ENCODE measurements at places on chromosomes 6 and 20. TPM values are rescaled to one million over a fixed set of nuclear protein-coding genes. Genes with fewer than 3 reads are reported as not detected.
A peak's percentile ranks its signal among the peaks of the same experiment; 100 is the strongest.

The CCN6 gene
- not detected for total RNA-seq

DNA sequence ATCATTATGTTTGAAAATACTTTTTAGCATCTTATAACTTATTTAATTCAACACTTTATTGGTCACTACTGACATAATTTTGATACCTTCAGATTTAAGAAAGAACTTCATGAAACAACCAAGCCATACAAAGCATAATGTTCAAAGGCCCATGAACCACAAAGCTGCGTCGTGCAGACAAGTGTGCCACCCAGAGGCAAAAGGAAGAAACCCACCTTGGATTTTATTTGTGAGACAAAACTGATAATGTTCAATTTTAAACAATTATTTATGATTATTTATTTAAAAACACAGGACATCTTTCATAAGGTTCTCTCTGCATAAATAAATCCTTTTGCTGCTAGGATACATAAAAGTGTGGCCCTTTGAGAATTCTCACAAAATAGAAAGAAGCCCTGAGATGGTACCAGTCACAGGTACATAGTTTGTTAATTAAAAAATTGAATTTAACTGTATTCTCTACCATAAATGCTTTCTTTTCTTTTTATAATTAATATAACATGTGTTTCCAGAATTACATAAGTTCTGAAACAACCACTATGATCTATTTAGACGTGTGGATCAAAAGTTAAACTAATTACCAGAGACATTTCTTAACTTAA lies 143.7 kb downstream of the RALGAPA2 start:
- no peak overlapping the region for H3K4me3 ChIP-seq
- H3K4me1 ChIP-seq, result no peaks in the 10 kb centered on the region
- no peak overlapping the region for H3K27ac ChIP-seq
- H3K27me3 ChIP-seq, result no peaks in the 10 kb centered on the region
- peaks cover 8% of the 10 kb centered on the region for H3K36me3 ChIP-seq

GRCh38 chr6:133568970-133569889 lies 319.7 kb upstream of the TCF21 start:
- no peak overlapping the region for H3K4me3 ChIP-seq
- H3K4me1 ChIP-seq, result peaks cover 4% of the 10 kb centered on the region
- DNase-seq, result peak; percentile 26
- H3K36me3 ChIP-seq, result no peaks in the 10 kb centered on the region
- peaks cover 17% of the 10 kb centered on the region for H3K27me3 ChIP-seq

GRCh38 chr6:10532392-10532791 lies 11.2 kb downstream of the GCNT2 start:
- H3K27ac ChIP-seq, result no peak overlapping the region
- H3K27me3 ChIP-seq, result no peaks in the 10 kb centered on the region

DNA sequence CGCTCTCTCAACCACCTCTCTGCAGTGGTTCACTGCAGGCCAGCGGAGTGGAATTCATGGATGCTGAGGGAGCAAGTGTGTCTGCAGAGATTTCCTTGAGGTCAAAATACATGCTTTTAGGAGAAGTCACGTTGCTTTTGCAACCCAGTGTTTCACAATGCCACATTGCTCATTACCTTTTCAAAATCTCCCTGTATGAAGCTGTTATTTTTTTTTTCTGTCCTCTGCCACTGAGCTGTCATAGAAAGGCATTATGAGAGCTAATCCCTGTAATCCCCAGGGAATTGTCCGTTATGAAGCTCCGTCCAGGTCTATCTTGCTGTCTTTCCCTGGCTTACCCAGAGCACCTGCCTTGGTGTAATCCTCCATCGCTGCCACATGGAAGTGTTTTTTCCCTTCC lies 60.5 kb upstream of the SLC22A23 start:
- H3K27ac ChIP-seq, result no peak overlapping the region
- DNase-seq, result no peak
- peaks cover 2% of the 10 kb centered on the region for H3K27me3 ChIP-seq
- H3K36me3 ChIP-seq, result no peaks in the 10 kb centered on the region

DNA sequence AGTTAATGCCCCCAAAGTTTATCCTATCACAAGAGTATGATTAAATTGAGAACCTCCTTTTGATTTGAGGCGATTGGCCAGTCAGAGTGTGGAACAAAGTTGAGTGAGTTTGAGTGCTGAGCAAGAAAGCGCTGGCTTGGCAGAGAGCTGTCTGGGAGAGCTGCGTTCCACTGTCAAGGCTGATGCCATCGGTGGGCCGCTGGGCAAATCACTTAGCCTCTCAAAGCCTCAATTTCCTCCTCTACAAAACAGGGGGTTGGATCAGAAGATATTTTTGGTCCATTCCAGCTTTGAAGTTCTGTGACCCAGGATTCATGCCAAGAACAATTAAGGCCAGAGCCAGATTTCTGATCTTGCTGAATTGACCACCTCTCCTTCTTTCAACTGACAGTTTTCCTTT lies 60.2 kb downstream of the TMEM242 start:
- H3K27ac ChIP-seq, result no peak overlapping the region
- no peak overlapping the region for H3K4me3 ChIP-seq
- H3K27me3 ChIP-seq, result peaks cover 3% of the 10 kb centered on the region
- no peaks in the 10 kb centered on the region for H3K36me3 ChIP-seq

The SNRPB2 gene
- 100 TPM for total RNA-seq

GRCh38 chr20:41175201-41175651 lies 37.9 kb downstream of the PLCG1 start:
- H3K4me3 ChIP-seq, result no peak overlapping the region
- DNase-seq, result peak; percentile 18
- H3K27ac ChIP-seq, result peak overlapping the region; percentile 67

- peaks cover 20% of the 10 kb centered on the region for H3K36me3 ChIP-seq
- H3K27me3 ChIP-seq, result peaks cover 21% of the 10 kb centered on the region
- H3K4me3 ChIP-seq, result peak overlapping the region; percentile 88
- no peak for DNase-seq
Observed at GRCh38 chr6:81750200-81750599, 2.3 kb downstream of the TENT5A start.

The SLC17A3 gene
- total RNA-seq, result 0.55 TPM

- H3K4me3 ChIP-seq, result peak overlapping the region; percentile 67
- peaks cover 60% of the 10 kb centered on the region for H3K27me3 ChIP-seq
- H3K4me1 ChIP-seq, result peaks cover 10% of the 10 kb centered on the region
- H3K36me3 ChIP-seq, result no peaks in the 10 kb centered on the region
- peak overlapping the region; percentile 30 for H3K27ac ChIP-seq
Observed at GRCh38 chr20:35600993-35601973, 14.3 kb upstream of the SPAG4 start.

GRCh38 chr20:62638679-62639406 lies 3.5 kb upstream of the SLCO4A1 start:
- DNase-seq, result no peak
- peaks cover 8% of the 10 kb centered on the region for H3K27me3 ChIP-seq
- peaks cover 9% of the 10 kb centered on the region for H3K36me3 ChIP-seq
- H3K27ac ChIP-seq, result no peak overlapping the region

- H3K36me3 ChIP-seq, result peaks cover 55% of the 10 kb centered on the region
- peaks cover 5% of the 10 kb centered on the region for H3K4me1 ChIP-seq
- DNase-seq, result no peak
- H3K27me3 ChIP-seq, result no peaks in the 10 kb centered on the region
- no peak overlapping the region for H3K4me3 ChIP-seq
- no peak overlapping the region for H3K27ac ChIP-seq
Observed at GRCh38 chr20:50904067-50904570, 27.1 kb downstream of the ADNP start.

- no peaks in the 10 kb centered on the region for H3K27me3 ChIP-seq
- H3K4me3 ChIP-seq, result no peak overlapping the region
- no peaks in the 10 kb centered on the region for H3K4me1 ChIP-seq
- no peaks in the 10 kb centered on the region for H3K36me3 ChIP-seq
- H3K27ac ChIP-seq, result no peak overlapping the region
- DNase-seq, result no peak
Observed at GRCh38 chr6:55399351-55399750, 72.1 kb downstream of the GFRAL start.

GRCh38 chr20:55140631-55141030 lies 665.2 kb downstream of the DOK5 start:
- H3K36me3 ChIP-seq, result no peaks in the 10 kb centered on the region
- no peaks in the 10 kb centered on the region for H3K4me1 ChIP-seq
- no peak for DNase-seq
- no peak overlapping the region for H3K4me3 ChIP-seq
- no peaks in the 10 kb centered on the region for H3K27me3 ChIP-seq

DNA sequence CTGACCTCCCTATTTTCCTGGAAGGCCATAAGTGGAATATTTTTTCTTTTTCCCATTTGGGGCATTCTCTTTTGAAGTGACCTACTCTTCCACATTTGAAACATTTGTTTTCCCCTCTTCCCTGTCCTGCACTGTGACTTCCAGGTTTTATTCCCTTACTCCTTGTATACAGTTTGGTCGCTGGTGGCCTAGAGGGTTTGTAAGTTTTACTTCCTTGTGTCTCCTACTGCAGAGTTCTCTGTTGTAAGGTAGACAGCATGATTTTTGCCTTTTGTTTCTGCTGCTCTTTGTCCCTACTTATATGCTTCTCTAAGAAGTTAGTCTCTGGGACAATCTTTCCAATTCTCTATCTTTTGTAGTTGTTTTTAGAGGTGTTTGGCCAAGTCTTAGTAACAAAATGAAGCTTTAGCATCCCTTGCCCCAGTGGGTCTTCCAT lies 7.4 kb upstream of the ZNFX1 start:
- H3K27me3 ChIP-seq, result no peaks in the 10 kb centered on the region
- no peak for DNase-seq
- peaks cover 73% of the 10 kb centered on the region for H3K4me1 ChIP-seq
- peak overlapping the region; percentile 9 for H3K4me3 ChIP-seq

DNA sequence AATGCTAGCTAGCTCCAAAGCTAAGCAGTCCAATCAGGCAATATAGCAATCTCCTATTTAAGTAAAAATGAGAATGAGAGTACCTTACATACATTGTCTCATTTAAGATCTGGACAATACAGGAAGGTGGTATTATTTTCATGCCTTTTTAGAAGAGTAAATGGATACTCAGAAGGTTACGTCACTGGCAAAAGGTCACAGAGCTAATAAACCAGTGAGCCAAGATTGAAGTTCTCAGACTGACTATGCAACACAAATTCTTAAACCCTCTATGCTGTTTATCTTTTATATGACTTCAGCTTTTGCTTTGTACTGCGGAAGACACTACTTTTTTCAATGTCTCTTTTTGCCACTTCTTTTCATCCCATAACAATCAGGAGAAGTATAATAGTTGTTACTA lies 135.2 kb upstream of the PRL start:
- H3K4me1 ChIP-seq, result no peaks in the 10 kb centered on the region
- no peaks in the 10 kb centered on the region for H3K27me3 ChIP-seq
- no peak for DNase-seq
- H3K4me3 ChIP-seq, result no peak overlapping the region
- no peak overlapping the region for H3K27ac ChIP-seq

GRCh38 chr20:35055445-35056276 lies 36.9 kb downstream of the TRPC4AP start:
- peak overlapping the region; percentile 91 for H3K27ac ChIP-seq
- H3K36me3 ChIP-seq, result peaks cover 58% of the 10 kb centered on the region
- peak overlapping the region; percentile 52 for H3K4me3 ChIP-seq
- no peak for DNase-seq
- no peaks in the 10 kb centered on the region for H3K27me3 ChIP-seq

DNA sequence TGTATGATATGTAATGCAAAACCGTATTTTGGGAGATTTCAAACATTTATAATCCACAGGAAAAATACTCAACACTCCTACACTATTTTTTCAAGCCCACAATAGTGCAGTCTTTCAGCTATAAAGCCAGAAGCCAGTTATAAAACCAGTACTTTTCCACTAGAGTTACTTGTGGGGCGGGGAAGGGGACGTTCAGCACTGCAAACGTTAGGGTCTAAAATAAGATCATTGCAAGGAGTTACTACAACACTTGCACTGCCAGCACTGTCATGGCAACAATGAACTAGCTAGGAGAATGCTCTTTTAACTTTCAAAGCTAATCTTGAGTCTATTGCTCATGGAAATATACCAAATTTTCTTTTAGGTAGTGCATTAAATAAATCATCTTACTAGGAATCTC lies 14.7 kb downstream of the SESN1 start:
- no peaks in the 10 kb centered on the region for H3K36me3 ChIP-seq
- H3K4me3 ChIP-seq, result no peak overlapping the region
- H3K27me3 ChIP-seq, result peaks cover 2% of the 10 kb centered on the region
- H3K4me1 ChIP-seq, result peaks cover 5% of the 10 kb centered on the region

The CCDC28A gene
- 19.2 TPM for total RNA-seq

DNA sequence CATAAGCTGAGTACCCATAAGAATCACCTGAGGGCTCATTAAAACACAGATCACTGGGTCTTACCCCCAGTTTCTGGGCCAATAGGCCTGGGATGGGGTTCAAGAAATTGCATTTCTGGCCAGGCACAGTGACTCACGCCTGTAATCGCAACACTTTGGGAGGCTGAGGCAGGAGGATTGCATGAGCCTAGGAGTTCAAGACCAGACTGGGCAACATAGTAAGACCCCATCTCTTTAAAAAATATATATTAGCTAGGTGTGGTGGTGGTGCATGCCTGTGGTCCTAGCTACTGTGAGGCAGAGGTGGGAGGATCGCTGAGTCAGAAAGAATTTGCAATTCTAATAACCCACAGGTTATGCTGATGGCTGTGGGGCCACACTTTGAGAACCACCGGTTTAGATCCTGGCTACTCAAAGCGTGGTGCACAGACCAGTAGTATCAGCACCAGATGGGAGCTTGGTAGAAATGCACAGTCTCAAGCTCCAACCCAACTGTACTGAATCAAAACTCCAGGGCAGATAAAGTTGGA lies 2.0 kb downstream of the CCM2L start:
- peaks cover 13% of the 10 kb centered on the region for H3K27me3 ChIP-seq
- H3K4me3 ChIP-seq, result no peak overlapping the region
- peaks cover 13% of the 10 kb centered on the region for H3K4me1 ChIP-seq
- DNase-seq, result no peak
- H3K36me3 ChIP-seq, result no peaks in the 10 kb centered on the region
- no peak overlapping the region for H3K27ac ChIP-seq

DNA sequence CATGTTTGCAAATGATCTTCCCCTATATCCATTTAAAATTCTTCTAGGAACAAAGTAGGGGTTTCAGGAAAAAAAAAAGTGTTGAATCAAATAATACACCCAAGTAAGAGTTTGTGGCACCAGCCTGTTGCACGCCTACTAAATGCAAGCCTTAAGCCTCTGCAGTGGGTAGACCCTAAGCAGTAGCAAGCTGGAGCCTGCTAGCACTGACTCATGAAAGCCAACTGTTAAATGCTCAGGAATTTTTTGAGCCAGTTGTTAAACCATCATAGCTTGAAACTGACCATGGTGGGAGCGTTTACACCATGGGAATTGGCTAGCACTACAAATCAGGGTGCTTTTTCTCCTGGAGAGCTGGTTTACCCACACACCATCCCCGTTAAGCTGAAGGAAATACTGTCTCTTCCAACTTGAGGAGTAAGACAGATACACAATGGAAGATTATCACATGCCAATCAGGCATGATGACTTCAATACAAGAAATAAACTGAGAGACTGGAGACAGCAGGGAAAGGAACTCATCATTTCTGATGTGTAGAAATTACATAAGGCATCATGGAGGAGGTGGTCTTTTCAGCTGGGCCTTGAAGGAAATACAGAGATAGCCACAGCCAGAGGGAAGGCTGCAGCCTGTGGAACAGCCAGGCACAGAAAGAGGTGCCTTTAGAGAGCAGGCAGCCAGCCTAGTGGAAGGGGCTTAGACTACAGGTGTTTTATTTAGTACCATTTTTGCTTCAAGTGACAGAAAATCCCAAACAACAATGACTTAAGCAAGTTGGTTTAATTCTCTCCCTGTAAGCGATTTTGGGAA lies 110.8 kb downstream of the SNX5 start:
- no peak for DNase-seq
- H3K4me3 ChIP-seq, result no peak overlapping the region
- H3K36me3 ChIP-seq, result no peaks in the 10 kb centered on the region
- H3K27me3 ChIP-seq, result peaks cover 24% of the 10 kb centered on the region

The IMPG1 gene
- not detected for total RNA-seq

The CRIP3 gene
- not detected for total RNA-seq
